Activated CD4-positive, alpha-beta T cell treated with anti-CD3 and anti-CD28 coated beads for 4 hours (primary cell): ENCODE measurements at places on chromosomes 2 and 18.

DNA sequence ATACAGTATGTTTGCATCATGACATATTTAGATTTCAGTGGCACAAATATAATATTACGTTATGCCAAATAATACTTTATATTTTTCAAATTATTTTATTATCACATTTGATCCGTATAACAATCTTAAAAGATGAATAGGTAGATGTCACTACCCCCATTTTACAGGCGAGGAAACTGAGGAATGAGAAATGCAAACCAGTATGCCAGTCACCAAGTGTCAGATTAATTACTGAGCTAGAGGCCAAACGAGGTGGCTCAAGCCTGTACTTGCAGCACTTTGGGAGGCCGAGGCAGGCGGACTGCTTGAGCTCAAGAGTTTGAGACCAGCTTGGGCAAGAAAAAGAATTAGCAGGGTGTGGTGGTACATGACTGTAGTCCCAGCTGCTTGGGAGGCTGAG, 17.4 kb upstream of the YES1 start:
- no peak for DNase-seq

DNA sequence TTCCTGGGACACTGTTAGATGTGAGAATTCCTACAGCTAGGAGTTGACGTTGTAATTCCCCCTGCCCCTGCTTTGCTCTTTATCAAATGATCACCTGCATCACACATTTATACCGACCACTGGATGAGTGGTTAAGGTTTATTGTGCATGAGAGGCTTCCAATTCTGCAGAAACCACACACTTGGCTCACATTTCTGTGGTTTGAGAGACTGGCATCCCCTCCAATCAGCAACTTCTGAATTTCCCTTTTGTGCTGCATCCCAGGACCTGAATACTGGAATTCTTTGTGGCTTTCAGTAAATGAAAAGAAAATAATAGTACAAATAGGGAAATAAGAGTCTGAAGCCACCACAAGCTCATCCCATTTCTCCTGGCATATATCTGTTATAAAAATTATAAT, 628.7 kb upstream of the PIK3C3 start:
- DNase-seq = no peak

DNA sequence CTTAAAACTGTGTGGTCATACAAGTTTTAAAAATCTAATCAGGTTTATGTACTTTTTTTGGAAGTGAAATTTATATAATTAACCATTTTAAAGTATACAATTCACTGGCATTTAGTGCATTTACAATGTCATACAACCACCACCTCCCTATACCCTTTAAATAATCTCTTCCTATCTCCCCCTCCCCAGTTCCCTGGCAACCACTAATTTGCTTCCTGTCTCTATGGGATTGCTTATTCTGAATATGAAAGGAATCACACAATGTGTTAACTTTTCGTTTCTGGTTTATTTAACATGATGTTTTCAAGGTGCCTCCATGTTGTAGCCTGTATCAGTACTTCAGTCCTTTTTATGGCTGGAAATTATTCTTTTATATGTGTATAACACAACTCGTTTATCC, 19.4 kb downstream of the CHMP3 start:
- DNase-seq = no peak

GRCh38 chr2:42908518-42909200, 116.3 kb upstream of the HAAO start:
- no peak for DNase-seq

DNA sequence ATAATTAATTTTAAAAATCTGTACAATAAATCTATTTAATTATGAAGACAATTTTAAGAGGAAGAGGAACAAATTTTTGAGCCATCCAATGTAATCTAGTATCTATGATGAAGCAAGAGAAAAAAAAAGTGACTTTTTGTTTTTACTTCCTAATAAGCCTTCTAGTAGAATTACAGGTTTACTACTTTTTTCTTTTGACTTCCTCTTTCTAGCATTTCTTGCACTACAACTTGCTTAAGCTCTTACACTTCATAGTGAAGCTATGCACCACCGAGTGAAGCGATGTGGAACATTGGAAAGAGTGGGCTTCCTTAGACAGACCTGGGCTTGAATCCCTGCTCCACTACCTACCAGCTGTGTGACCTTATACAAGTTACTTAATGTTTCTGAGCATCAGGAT, 2.1 kb downstream of the SERPINB2 start:
- no peak for DNase-seq

GRCh38 chr18:10400534-10401307, 53.7 kb upstream of the APCDD1 start:
- DNase-seq = no peak

DNA sequence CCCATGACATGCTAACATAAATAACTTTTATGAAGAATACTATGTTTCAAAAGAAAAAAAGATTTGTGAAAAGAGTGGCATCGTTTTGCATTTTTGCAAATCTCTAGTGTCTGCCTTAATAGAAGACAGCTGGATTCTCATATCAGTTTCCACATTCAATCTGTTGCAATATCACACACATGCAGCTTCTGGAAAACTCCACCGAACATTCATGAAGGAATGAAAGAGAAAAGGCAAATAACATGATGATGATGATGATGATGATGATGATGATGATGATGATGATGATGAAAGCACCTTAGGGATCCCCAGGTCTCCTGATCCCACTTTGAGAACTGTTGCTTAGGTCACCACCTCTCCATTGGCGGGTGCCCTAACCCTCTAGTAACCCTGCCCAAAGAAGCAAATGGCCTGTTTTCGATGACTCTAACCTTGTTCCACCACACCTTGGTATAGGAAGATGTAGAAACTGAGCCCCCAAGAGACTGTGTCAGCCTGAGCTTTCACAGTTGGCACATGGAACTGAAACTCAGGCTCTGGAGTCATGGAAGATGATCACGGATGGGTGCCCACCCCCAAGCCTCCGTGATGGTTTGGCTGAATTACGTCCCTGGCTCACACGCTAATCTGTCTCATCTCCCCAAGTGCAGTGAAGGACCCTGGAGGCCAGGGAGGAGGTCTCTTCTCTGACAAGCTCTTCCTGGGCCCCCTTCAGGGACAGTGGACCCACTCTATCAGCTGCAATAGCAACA, 80.1 kb upstream of the SMAD7 start:
- no peak for DNase-seq

DNA sequence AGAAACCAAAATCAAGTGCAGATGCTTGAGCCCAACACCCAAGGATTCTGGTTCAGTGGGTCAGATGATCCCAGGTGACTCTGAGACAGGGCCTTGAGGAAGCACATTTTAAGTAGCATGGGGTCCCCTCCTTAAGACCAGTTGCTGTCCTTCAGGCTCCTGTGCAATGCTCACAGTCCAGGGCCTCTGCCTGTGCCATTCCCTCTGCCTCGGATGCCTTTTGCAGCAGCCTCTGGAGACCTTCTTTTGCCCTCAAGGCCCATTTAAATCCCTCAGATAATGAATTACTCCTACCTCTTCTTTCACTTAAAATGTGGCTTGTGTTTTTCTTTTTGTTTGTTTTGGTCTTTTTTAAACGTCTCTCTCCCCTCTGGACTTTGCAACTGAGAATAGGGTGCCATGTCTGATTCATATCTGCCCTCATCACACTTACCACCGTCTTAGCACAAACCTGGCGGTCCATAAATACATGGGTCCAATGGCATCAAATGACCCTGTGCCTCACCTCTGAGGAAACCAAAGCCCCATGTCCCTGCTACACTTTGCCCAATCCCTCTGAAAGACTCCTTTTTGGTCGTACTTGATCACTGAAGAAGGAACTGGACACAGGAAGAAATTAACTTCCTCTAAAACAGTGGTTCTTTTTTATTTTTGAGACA, 14.2 kb downstream of the ACTG2 start:
- DNase-seq = no peak

DNA sequence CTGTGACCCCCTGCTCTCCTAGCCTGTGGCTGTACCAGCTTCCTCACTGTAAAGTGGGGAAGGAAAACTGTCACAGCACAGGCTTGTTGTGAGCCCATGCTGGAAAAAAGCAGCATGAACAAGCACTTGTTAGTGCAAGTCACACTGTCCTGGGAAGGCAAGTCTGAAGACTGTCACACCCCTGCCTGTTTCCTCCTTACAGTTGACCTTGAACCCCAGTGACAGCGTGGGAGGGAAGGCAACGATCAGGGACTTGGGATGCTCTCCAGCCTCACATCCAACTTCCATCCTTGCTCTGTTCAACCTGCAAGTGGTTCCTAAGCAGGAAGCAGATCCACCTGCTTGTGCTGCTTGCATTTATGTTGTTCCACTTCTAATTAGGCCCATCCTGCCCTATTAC, 311.3 kb upstream of the KLHL29 start:
- no peak for DNase-seq

- DNase-seq = no peak
These were observed 264.4 kb downstream of the KCNE4 start for GRCh38 chr2:223316342-223316741.

DNA sequence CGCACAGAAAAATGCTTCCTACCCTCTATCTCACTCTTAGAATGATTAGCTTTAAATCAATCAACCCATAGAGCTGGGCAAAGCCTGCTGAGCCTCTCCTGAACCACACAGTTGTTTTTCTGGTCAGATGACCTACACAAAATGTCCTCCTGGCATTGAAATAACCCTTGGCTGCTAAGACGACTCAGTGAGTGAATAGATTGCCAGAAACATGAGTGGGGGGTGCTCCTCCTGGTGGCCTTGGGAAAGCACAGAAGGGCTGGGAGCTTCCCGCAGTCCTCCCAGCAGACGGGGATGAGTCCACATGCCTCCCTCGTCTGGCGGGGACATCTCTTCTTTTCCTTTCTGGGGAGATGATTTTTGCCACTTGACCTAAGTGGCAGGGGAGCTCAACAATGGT, 14.9 kb downstream of the MAL start:
- DNase-seq = no peak

DNA sequence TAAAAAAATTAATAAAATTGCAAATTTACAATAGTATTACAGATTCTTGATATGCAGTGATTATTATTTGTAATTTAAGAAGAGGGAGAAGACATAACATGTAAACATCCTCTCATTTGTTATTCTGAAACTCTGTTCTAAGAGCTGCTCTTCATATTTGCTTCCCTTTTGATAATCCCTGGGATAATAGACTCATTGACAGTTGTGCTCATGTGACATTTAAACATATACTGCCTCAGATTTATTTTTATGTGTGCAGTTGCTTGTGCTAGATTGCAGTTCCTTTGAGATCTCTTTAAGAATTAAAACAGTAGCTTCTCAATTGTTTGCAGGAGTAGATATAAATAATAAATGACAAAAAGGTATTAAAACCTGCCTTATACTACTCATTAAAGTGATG, 605.1 kb upstream of the CNTNAP5 start:
- DNase-seq = no peak
